ENCODE measurements at places on chromosomes 2 and 18. TPM values are rescaled to one million over a fixed set of nuclear protein-coding genes. Genes with fewer than 3 reads are reported as not detected.
A peak's percentile ranks its signal among the peaks of the same experiment; 100 is the strongest.

PUS10 gene
- total RNA-seq: 8.2 TPM

MATN3 gene
- total RNA-seq: 8.8 TPM

ANKRD23 gene
- total RNA-seq: 8.3 TPM

CBLN2 gene
- not detected for total RNA-seq

SLC19A3 gene
- 7.1 TPM for total RNA-seq

GALNT13 gene
- 0.49 TPM for total RNA-seq

TPO gene
- 4.5 TPM for total RNA-seq

ALKAL2 gene
- total RNA-seq: 3.0 TPM

PDE6D gene
- total RNA-seq: 20.9 TPM

RFTN2 gene
- 47.7 TPM for total RNA-seq

SLC39A6 gene
- 41.1 TPM for total RNA-seq

BOLL gene
- total RNA-seq: not detected

LOXHD1 gene
- 0.89 TPM for total RNA-seq

ALPI gene
- not detected for total RNA-seq

DNA sequence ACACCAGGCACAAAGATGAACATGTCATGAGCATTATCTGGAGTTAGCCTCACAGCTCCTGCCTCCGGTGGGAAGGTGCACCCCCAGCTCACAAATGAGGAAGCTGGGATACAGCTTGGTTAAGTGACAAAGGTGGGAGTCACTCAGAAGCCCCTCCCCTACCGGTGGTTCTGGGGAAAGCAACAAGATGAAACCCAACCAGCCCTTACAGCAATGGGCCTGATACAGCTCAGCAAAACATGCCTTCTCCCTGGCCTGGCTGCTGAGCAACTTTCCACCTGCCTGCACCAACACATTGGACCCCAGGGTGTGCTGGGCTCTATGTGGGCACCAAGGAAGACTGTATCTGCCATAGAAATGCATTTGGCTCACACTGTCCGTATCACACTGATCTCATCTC is 113.2 kb downstream of the GYPC start:
- DNase-seq: no peak

- DNase-seq: no peak
Measured at GRCh38 chr18:2805970-2806943, 40.5 kb upstream of the EMILIN2 start.

- no peak for DNase-seq
Measured at GRCh38 chr2:237473878-237474441, 13.1 kb upstream of the MLPH start.

DNA sequence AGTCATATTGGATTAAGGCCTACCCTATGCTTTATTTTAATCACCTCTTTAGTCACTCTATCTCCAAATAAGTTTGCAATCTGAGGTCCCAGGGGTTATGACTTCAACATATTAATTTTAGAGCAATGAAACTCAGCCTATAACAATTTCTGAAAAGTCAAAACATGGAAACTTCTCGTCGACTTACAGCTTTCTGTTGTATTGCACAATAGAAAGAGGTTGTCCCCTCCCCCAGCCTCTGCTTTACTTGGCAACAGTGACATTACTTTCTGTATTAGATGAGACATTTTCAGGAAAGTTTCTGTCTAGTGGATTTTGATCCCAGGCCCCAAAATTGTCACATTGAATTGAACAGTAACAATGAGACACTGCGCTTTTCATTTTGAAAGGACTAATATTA is 326.4 kb downstream of the THSD7B start:
- DNase-seq: no peak

GRCh38 chr2:120740765-120741524 is 5.3 kb downstream of the GLI2 start:
- no peak for DNase-seq

DNA sequence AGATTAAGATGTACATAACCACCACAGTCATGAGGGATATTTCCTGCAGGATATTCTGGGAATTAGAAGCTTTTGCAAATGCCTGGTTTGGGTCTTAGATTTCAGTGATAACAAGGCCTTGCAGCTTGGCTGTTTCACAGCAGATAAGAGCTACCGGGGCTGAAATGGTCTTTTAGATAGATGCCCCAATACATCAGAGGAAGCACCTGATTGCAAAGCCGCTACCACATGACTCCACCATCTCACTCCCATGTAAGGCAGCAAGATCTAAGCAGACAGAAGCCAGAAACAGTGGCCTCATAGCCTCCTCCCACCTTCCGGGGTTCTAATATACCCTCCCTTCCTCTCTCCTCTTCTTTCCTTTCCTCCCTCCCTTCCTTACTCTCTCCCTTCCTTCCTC is 31.1 kb upstream of the EPG5 start:
- DNase-seq: no peak

DNA sequence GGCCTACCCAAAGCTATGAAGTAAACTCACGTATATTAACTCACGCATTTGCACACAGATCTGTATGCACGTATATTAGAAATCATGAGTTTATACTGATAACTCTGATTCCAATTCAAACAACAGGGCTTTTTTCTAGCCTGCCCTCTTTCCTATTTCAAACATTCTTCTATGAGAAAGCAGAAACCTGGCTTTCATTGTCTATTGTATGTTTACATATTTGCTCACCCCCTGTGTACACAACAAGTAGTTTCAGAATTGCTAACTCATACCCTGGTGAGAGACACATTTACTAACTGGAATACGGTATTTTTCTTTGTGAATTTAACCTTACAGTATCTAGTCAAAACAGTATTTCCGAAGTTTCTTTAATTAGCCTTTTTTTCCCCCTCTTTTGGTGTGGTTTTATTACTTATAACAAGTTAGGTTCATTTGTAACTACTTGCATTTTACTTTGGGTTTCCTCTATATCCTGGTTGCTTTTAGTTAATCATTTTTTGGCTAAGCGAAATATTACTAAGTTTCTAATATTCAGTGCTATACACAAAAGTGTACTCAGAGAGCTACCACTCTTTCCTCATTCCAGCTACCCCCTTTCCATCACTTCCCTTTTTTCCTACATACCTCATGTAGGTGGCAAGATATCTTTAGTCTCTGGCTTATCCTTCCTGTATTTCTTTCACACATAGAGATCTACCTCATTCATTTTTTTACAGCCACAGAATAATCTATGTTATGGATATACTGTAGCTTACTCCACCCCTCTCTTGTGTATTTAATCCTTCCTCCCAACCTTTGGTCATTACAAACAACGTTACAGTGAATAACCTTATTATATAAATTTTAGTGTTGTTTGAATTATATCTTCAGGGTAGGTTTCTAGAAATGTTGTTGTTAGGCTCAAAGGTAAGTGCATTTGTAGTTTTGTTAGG is 112.7 kb upstream of the BCL2L11 start:
- DNase-seq: no peak

DNA sequence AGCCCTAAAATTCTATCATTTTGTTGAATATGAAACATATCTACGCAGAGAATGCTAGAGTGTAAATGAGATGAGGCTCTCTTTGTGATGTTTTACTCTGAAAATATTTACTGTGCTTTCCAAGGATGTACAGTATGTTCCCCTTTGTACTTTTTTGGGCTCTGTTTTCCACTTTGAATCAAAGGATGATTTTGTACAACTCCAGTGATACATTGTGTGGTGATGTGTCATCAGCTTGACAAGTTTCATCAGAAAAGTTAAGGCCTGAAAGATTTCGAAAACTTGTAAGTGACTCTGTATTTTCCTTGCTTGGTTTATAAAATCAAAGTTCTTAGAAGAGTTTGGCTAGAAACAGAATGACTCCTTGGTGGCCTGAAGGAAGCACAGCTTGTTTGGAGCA is 206.3 kb downstream of the LTBP1 start:
- no peak for DNase-seq

GRCh38 chr18:74533666-74534065 is 634 bp upstream of the CNDP1 start:
- DNase-seq: no peak

DNA sequence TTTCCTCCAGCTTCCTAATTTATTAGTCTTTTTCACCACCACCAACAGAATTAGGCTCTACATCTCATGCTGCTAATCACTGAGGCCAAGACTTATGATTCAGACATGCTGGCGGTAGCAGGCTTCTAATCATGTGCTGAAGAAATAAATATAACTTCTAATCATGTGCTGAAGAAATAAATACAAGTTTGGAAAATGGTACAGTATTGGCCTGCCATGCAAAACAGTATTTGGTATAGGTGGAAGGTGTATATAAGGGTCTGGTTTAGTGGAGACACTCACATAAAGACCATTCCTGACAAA is 240.7 kb downstream of the TGIF1 start:
- no peak for DNase-seq

GRCh38 chr18:4842287-4842686 is 354.8 kb downstream of the AKAIN1 start:
- DNase-seq: no peak

GRCh38 chr2:35585972-35586371 is 769.6 kb upstream of the CRIM1 start:
- DNase-seq: no peak

DNA sequence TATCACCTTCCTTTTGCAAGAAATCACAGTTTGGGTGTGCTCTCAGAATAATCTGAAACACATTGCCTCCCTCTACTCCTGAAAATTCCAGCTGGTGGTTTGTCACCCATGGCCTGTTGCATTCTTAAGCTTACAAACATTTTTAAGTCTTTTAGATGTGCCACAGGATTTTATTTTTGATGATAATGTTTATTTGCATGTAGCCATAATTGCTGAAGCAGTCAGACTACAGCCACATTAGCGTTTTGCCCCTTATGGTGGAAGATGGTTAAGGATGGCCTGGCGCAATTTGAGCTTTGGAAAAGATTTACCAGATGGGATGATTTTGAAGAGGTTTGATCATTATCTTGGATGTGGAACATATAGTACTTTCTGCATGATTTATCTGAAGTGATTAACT is 439.5 kb downstream of the MEIS1 start:
- no peak for DNase-seq

DNA sequence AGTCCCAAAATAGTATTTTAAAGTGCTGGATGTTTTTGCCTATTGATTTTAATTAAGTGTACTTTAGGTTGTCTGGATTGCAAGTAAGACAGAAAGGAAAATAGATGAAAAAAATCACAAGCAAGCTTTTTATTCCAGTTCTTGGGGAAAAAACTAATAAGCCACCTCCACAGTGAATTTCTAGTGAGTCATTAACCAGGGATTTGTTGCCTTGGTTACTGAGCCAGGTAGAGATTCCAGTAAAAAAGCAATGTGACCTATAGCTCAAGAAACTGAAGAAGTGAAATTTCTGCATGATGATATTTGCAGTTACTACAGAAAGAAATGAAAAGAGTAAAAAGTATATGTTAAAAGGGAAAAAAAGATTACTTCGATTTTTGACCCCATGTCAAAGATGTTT is 160.6 kb downstream of the METTL4 start:
- no peak for DNase-seq

DNA sequence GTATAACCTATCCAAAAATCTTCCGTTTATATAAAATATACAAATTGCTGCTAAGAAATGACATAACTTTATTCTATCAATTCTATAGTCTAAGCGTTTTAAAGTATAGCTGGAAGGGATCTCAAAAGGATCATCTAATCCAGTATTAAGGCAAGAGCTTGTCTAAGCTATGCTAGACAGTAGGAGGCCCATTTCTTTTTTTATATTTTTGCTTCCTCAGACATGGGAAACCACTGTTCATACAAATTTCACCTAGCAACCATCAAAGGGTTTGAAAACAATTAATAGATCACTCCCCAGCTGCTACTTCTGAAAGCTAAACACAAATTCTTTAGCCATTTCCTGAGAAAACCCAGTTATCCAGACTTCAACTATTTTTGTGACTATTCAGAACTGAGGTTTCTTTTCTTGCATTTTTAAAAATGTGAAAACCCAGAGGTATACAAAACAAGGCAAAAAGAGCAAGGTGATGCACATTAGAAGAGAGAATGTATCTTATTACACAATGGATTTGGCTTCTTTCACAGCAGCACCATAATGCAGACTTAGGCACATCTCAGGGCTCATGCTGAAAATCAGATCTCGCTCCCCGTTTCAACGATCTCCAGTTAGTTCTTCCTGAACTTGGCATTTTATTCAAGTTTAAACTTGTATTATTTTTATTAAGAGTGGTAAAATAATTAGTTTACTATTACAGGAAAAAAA is 274.4 kb downstream of the LRP1B start:
- DNase-seq: no peak

- DNase-seq: no peak
Measured at GRCh38 chr18:45221363-45221762, 393.9 kb upstream of the SLC14A2 start.

DNA sequence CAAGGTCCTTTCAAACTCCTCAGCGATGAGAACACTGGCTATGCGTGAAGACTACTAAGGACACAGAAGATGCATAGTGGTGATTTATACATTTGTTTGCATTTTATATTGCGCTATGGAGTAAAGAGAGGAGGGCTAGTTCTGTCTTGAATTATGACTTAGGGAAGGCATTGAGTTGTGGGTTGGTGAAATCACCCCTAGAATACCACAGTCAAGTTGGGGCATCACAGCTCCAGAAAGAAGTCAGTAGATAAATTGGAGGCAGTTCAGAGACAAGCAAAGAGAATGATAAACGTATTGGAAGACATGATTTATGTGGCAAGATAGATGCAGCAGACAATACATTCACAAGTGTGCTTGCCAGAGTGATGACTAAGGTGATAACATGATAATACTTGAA is 460.4 kb downstream of the EPHA4 start:
- DNase-seq: no peak

DNA sequence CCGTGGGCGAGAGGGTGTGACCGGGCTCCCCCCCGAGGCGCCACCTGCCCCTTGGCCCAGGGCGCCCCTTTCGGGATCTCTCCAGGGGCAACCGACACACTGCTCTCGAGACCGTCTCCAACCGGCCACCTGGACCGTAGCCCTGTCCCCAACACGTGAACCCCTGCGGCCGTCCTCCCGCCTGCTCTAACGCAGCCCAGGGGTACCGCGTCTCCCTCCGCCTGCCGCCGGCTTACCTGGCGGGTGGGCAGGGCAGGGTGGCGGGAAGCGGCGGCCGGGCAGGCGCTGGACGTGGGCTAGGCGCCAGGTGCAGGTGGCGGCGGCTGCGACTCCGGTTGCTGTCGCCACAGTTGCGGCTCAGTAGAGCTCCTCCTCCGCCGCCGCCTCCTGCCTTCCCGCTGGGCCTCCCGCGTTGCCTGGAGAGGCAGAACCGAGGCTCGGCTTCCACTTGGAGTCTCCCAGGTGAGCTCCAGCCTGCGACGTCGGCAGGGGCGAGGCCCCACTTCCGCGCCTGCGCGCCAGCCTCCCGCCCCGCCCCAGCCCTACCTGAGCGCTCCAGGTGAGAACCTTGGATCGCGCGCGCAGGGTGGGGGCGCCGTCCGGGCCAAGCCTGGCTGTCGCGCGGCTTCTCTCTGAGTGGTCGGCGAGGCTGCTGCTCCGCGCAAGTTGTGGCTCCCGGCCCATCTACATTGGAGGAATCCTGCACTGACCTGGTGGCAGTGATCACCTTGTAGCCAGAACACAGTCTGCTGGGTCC is at the start of gene GALNT3:
TSS of gene GALNT3 (minus strand) at position 469 of the 757 bp plus-strand sequence. CDS start 23,547 bp downstream, outside the sequence.
- peak; percentile 52 for DNase-seq

GRCh38 chr2:233840520-233840919 is 13.8 kb downstream of the HJURP start:
- DNase-seq: no peak

- no peak for DNase-seq
Measured at GRCh38 chr2:27925766-27926472, 35.4 kb downstream of the BABAM2 start.

Measured in sciatic nerve (tissue), 2 donors.